Iris pigment epithelial cell (primary cell): ENCODE measurements at places on chromosomes 2 and 18.
A peak's percentile ranks its signal among the peaks of the same experiment; 100 is the strongest.

DNA sequence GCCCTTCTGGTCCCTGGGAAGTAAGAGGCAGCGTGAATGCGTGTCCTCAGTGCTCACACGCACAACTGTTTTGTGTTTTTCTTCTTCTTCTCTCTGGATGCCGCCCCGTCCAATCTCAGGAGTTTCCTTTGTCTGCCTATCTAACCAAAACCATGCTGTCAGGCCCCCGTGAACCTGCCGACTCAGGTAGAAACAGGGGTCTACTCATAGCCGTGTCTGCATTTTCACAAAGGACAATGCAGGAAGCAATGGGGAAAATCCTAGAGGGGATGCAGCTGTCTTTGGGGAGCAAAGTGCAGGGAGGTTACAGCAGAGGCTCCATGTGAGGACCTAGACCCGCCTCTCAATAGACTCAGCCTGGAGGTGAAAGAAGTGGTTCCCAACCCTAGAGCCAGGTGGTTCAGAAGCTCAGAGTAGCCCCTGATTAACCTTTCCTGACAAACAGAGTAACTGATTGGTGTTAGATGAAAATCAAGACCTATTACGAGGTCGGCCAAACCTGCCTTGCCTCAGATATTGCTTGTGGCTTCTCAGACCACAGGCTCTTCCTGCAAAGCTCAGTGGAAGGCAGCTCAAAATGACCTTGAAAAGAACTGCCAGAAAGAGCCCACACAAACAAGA lies 49.3 kb downstream of the CD226 start:
- peak; percentile 49 for DNase-seq

DNA sequence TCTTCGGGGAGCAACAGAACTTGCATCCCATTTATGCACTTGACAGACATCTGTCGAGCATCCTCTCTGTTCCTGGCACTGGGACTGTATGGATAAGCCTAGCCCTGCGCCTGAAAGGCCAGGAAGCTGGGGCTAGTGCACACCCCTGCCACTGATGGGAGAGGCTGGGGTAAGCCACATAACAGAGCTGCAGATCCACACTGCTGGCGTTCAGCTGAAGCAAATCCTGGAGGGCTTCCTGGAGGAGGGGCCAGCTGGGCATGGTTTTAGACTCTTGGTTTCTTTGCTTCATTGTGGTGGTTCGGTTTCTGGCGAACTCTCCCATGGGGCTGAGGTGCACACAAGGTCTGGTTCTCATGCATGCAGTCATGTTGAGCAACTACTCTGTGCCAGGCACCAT lies 45.5 kb upstream of the FOSL2 start:
- no peak for DNase-seq

GRCh38 chr18:28952339-28952738 lies 775.4 kb upstream of the CDH2 start:
- DNase-seq: no peak

DNA sequence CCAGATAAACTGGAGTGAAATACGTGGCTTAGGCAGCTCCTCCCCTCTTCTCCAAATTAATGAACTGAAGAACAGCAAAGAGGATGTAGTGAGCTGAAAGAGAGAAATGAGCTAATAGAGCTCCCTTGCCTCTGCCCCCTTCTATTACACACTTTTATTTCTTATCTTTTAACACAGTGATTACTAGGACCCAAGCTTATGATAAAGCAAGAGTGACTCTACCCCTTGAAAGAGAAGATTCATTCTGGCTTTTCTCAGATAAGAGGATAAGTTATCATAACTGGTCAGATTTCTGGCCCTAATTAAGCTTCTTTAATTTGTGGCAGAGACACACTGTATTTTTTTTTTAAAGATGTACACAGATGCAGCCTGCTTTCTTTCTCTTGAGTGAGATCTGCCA lies 102.2 kb downstream of the MSTN start:
- DNase-seq: no peak

GRCh38 chr18:36623091-36623490 lies 205.7 kb downstream of the TPGS2 start:
- DNase-seq: no peak

- no peak for DNase-seq
These were observed 186.7 kb downstream of the ARL4C start for GRCh38 chr2:234310166-234310565.

DNA sequence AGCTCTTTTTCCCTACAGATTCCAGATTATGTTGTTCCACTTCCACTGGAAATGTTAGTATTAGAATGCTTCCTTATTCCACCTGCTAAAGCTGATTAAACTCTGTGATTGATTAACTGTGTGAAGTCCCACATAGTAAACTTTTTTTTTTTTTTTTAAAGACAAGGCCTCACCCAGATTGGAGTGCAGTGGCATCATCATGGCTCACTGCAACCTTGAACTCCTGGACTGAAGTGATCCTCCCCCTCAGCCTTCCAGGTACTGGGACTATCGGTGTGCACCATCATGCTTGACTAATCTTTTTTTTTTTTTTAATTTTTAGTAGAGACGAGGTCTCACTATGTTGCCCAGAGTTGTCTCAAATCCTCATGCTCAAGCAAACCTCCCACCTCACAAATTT lies 108.5 kb upstream of the RBMS1 start:
- DNase-seq: no peak

- peak; percentile 77 for DNase-seq
These were observed 35.1 kb upstream of the YWHAQ start for GRCh38 chr2:9665898-9666297.

- DNase-seq: peak; percentile 54
These were observed 32.9 kb upstream of the CCDC93 start for GRCh38 chr2:118046634-118047210.

DNA sequence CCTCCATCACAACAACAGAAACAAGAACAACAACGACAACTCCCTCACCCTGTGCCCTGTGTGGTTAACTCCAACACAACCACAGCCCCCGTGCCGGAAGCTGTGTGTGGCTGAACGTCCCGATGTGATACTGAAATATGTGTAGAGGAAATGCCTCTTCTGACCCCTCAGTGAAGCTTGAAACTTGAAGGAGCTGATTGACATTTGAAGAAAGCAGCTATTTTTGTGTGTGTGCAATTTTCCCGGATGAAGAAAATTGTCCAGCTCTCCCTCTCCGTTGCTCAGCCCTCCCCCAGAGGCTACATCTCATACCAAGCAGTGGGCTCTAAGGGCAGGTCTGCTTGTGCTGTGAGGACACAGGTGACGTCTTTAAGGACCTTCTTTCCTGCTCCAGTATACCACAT lies 173.8 kb downstream of the ICOS start:
- DNase-seq: peak; percentile 50

DNA sequence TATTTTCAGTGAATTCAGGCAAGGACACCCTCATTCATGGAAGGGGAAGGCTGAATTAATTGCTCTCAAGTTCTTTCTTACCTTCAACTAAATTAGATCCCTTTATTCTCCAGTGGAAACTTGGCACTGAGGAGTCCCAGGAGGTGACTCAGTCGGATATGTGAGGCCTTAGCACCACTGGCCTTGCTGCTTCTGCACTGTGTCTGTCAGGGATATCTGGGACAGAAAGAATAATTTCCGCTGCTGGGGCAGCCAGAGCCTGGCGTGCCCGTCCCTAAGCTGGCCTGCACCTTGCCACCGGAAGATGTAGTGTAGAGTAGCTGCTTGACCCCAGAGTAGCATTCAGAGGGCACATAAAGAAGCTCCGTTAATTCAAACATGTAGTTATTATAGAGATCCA lies 53.4 kb downstream of the LIMS1 start:
- DNase-seq: peak; percentile 93

DNA sequence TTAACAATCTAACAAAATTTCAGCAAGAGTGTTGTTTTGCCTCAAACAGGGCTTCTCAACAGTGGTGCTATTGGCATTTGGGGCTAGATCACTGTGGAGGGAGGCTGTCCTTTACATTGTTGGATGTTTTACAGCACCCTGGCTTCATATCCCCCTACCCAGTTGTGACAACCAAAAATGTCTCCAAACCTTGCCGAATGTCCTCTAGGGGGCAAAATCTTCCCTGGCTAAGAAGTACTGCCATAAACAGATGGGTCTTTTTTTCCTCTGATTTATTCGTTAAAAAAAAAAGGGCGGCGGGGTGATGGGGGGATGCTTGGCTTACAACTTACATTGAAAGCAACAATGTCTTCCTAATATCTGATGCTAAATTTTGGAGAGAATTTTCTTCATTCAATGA lies 207.6 kb upstream of the CCDC150 start:
- peak; percentile 36 for DNase-seq

GRCh38 chr2:108950369-108951135 lies 38.5 kb downstream of the EDAR start:
- no peak for DNase-seq

GRCh38 chr18:11747731-11748130 lies 58.7 kb downstream of the GNAL start:
- DNase-seq: no peak

GRCh38 chr2:218582076-218582475 lies 13.4 kb downstream of the CNOT9 start:
- peak; percentile 80 for DNase-seq

- peak; percentile 25 for DNase-seq
These were observed 86.7 kb upstream of the CTAGE1 start for GRCh38 chr18:22504251-22505030.

- DNase-seq: peak; percentile 94
These were observed 12.7 kb downstream of the TTC39C start for GRCh38 chr18:24027156-24027827.

DNA sequence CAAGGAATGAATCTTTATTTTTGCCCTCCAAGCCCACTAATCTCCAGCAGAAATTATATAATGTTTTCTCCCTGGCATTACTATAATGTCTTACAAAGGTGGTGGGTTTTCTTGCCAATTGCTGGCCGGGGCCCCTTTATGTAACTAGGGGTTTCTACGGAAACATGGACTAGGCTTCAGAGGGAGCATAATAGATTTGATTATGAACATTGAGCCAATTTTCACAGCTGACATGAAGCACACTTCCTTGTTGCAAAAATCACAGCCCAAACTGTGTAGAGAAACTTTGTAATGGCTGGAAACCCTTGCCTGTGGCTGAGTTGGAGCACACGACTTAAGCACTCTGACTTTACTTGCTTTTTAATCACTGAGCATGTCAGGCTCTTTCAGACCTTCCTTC lies 3.8 kb upstream of the CYRIA start:
- no peak for DNase-seq

DNA sequence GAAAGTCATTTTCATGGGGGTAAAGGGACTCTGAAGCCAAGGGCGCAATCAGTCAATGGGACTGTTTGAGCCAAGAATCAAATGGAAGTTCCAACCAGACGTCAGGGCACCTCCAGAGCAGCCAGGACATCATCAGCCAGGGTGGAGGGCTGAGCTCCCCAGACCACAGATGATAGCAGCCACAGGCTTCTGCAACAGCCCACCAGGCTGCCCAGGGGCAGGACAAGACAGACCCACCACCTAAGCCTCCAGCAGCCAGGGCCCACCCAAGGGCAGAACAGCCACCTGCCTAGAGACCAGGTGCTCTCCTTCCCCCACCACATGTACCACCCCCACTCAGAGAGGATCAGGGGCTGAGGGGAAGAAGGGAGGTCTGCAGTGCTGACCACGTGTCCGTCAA lies 53.8 kb upstream of the SLC66A3 start:
- no peak for DNase-seq

DNA sequence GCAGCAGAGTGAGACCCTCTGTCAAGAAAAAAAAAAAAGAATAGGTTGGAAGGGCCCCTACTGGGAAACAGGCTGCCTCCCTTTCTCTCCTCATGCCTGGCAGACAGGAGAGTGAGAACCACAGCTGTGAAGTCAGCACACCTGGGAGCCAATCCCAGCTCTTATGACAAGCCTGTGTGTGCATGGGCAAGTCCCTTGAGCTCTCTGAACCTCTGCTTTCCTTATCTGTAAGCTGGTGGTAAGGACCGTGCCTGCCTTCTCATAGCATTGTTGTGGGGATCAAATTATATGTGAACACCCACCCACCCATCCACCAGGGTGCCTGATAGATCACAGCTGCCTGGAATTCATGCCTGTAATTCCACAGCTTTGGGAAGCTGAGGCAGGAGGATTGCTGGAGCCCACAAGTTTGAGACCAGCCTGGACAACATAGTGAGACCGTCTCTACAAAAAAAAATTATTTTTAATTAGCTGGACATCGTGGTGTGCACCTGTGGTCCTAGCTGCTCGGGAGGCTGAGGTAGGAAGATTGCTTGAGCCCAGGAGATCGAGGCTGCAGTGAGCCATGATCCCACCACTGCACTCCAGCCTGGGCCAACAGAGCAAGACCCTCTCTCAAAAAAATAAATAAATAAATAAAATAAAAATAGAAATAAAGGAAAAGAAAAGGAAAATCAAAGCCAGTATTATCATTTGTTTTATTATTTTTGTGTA lies 66.9 kb upstream of the MCFD2 start:
- DNase-seq: no peak

DNA sequence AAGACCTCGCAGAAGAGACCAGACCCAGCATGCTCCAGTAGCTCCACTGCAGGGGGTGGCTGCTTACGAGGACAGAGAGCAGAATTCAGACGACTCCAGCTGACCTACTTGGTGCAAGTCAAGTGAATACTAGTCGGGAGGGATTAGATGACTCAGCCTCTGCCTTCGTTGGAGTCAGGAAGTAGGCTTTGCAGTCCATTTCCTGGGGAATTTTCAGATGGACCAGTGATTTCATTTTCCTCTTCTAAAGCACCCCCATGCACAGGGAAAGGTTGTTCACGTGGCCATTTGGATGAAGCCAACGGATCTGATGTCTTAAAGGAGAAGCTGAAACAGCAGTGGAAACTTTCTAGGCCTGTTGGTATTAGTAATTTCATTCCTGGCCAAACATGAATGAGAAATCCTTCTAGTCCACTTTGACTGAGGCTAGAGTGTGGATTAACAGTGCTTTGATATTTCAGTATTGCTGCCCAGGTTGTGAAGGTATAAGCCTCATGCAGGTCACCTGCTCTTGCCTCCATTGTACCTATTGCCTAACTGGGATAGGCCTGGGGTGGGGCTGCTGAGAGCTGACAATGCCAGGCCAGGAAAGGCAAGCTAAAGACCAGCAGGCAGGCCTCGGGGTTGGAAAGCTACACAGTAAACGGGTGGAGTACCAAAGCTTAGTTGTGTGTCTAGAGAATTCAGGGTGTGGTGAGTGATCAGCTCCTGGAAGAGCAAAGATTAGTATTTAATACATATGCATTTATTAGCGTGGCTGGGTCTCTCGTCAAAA lies 117.6 kb upstream of the FOSL2 start:
- peak; percentile 99 for DNase-seq

- DNase-seq: no peak
These were observed 92.0 kb downstream of the DPP10 start for GRCh38 chr2:114534116-114535084.

DNA sequence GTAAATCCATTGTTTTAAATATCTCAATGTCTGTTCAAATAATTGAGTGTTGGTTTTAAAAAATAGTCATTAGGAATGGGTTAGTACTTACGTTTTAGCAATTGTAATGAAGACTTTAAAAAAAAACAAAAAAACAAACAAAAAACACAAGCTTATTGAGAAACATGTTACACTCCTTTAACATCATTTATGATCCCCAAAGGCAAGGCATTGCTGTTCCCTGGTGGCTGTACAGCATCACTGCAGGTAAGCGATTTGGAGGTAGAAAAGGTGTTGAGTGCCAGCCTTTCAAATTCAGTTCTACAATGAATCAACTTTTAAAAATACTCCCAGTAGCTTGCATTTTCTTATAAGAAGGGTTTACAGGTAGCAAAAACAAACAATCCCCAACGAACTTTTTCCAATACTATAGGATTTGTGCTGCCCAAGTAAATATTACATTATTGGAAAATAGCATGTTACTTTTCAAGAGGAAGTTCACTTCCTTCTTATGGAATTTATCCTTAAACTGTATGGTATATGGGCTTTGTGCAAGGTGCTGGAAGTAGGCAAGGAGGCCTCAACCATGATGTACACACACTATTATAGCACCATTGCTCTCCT lies 27.5 kb downstream of the CNRIP1 start:
- DNase-seq: peak; percentile 40

- no peak for DNase-seq
These were observed 19.0 kb downstream of the MBP start for GRCh38 chr18:77113361-77114151.
